Stimulated activated CD4-positive, alpha-beta T cell treated with anti-CD3 and anti-CD28 coated beads, Interleukin-2, amount 100 ng/mL, for 48 hours (primary cell): ENCODE measurements at places on chromosomes 1 and 21.

DNA sequence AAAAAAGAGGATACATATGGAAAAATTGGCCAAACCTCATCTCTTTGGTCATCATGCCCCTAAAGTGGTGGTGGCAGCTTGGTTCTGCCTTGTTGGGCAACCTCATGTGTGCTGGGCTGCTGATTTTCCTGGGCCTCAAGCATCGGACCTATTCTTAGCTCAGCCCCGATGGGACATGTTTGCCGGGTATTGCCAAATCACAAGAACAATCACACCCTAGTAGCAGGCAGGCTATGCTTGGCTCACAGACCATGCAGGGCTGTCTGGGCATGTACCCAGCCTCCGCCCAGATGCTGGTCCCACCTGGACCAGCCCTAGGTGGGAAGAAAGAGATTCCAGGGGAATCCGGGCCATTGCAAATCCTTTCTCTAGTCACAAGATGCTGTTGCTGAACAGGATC lies 189.4 kb upstream of the FGGY start:
- no peak for DNase-seq

DNA sequence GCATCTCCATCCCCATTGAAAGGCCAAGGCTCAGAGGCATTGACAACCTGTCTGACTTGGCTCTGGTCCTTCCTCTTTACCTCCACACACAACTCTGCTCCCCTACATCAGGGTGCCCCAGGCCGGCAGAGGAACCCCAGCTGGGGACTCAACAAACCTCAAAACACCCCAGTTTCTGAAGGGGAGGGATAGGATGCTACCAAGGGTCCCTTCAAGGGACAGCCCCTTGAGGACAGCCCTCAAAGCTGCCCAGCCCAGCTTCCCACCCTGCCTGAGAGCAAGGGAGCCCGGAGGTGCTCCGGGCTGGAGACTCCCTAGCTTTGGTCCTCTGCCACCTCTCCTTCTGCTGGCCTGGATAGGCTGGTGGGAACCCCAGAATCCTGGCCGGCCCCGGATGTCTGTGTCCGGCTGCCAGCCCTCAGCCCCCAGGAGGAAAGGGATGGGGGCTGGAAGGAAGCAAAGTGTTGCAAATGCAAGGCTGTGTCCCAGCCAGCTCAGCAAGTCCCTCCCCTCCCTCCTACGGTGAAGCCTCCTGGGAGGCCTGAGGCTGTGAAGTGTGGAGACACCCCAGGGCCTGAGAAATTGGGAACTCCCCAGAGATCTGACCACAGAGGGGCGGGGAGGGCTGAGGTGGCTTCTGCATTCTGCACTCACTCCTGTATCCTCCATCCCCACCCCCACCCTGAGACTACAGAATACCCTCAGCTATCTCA lies 1.1 kb upstream of the MARCKSL1 start:
- no peak for DNase-seq

- no peak for DNase-seq
Measured at GRCh38 chr1:23594927-23595353, 35.6 kb upstream of the ID3 start.

- peak; percentile 67 for DNase-seq
Measured at GRCh38 chr1:63593303-63593885, at the start of gene PGM1. PGM1 (plus strand) TSS chr1:63593411; CDS start chr1:63593489, 78 bp downstream.

- DNase-seq, result peak; percentile 59
Measured at GRCh38 chr1:152189657-152190442, 30.8 kb upstream of the RPTN start.

DNA sequence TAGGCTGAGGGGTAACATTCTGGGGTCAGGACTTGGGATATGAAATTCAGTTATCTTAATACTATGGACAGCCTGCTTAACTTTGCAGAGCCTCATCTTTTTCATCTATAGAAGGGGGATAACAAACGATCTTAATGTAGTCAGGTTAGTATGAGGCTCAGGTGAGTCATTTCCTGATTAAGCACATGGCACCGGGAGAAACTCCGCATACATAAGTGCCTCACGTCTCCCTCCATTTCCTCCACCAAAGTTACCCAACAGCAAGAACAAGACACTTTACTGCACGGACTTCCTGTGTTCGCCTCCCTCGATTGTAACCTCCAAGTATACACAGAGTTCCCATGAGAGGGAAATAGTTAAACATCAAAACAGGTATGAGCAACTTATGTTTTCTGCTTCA lies 112.7 kb upstream of the COA6 start:
- no peak for DNase-seq

- no peak for DNase-seq
Measured at GRCh38 chr1:220375715-220376114, 103.5 kb upstream of the RAB3GAP2 start.

- DNase-seq, result no peak
Measured at GRCh38 chr1:207805841-207806421, 54.1 kb downstream of the CD46 start.

DNA sequence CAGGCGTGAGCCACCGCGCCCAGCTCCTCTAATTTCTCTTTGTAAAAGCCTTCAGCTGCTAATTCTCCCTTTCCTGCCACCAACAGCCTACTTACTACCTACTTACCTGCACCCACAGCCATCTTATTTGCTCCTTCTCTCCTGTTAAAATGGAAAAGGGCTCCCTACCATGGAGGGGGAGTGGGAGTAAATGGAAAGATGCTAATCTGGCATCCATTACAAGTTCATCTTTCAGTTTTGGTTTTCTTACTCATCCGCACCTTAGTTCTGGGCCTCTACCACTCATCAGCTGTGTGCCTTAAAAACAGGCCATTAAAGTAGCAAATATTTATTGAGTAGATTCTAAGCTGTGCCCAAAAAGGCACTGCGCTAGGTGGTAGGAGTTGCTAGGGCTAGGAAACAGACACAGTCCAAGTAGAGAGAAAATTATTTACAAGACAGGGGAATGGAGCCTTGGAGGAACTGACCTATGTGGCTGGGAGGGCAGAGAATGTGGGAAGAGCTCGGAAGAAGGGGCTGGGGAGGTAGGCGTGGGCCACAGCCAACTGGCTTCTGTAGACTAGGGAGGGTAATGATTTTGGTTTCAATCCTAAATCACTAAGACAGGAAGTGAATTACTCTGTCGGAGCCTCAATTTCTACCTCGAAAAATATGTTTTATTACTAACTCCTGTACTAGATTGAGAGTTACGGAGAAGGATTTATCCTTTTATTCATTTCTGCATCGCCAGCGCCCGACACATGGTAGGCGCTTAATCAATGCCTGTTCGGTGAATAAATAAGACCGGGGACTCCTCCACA lies 685 bp upstream of the DDI2 start:
- DNase-seq, result no peak

DNA sequence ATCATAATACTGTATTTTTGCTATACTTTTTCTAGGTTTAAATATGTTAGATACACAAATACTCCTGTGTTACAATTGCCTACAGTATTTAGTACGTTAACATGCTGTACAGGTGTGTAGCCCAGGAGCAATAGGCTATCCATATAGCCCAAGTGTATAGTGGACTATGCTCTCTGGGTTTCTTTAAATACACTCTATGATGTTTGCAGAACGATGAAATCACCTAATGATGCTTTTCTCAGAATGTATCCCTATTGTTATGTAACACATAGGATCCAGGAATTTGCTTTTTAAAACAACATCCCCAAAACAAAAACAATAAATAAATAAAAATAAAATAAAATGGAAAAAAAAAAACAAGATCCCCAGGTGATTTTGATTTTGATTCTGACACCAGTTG lies 18.1 kb upstream of the RBM15 start:
- DNase-seq, result no peak

DNA sequence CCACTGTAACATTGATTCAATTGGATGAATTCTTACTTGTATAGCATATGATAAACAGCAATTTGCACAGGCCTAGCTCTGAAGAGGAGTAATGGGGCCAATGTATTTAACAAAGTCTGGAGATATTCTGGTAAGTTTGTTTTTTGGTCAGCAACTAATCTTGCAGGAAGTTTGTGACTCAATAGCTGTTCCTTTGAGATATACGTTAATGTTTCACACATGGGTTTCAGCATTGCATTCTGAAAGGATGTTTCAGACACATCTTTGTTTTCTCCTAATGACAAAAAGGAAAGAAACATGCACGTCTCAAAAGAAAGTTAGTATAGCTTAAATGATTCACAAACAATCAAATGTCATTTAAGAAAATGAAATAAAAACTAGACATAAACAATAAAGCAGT lies 49.0 kb downstream of the LTN1 start:
- DNase-seq, result no peak

- DNase-seq, result no peak
Measured at GRCh38 chr1:99634971-99635624, 10.8 kb upstream of the PALMD start.
